Activated CD4-positive, alpha-beta memory T cell treated with anti-CD3 and anti-CD28 coated beads for 36 hours (primary cell): ENCODE measurements at places on chromosomes 4 and X. TPM values are rescaled to one million over a fixed set of nuclear protein-coding genes. Genes with fewer than 3 reads are reported as not detected.

GRCh38 chr4:182448281-182449151 is 205.3 kb downstream of the TENM3 start:
- DNase-seq: peak; percentile 37
- peaks cover 54% of the 10 kb centered on the region for H3K27me3 ChIP-seq
- H3K27ac ChIP-seq: no peak overlapping the region
- peaks cover 2% of the 10 kb centered on the region for H3K36me3 ChIP-seq
- H3K4me3 ChIP-seq: peak overlapping the region; percentile 53
- H3K4me1 ChIP-seq: peaks cover 15% of the 10 kb centered on the region

DNA sequence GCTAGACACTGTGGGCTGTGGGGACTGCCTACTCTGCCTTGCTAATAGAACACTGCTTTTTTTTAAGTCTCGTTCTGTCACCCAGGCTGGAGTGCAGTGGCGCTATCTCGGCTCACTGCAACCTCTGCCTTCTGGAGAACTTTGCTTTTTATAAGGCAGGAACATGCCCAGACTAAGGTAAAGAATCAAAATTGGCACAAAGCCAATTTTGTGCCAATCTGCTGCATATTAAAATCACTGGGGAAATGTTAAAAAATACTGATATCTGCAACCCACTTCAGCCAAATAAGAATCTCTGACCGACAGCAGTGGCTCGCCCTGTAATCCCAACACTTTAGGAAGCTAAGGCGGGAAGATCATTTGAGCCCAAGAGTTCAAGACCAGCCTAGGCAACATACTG is 36.5 kb upstream of the CEP135 start:
- peaks cover 4% of the 10 kb centered on the region for H3K4me1 ChIP-seq
- no peak overlapping the region for H3K4me3 ChIP-seq
- H3K27ac ChIP-seq: no peak overlapping the region
- no peaks in the 10 kb centered on the region for H3K36me3 ChIP-seq
- no peak for DNase-seq

DNA sequence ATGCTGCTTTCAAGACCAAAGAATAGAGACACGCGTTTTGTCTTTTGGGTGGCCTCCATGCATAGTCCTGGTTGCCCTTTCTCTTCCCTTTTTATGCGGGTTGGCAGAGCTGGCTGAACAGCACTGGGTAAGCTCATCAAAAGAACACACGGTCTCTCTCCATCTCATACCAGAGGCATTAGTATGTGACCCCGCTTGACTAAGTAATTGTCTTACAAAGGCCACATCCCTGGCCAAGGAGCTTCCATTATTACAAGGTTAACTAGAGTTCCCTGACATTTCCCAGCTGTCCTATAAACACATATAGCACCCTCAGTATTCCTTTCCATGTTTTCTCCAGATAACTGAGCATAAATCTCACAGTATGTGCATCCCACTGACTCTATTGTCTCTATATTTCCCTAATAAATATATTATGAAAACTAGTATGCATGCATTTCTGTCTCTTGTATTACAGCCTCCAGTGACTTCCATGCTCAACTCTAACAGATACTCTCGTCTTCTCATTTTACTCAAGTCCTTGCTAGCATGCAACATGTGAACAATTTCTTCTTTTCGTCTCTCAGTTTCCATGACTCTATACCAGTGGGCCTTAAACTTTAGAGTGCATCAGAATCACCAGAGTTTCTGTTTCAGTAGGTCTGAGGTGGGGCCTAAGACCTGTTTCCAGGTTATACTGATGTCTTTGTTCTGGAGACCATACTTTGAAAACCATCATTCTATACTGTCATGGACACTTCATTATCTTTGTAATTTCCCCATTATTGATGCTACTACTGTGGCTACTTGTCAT is 247.7 kb upstream of the ARSJ start:
- H3K27me3 ChIP-seq: no peaks in the 10 kb centered on the region
- no peak overlapping the region for H3K4me3 ChIP-seq

- no peaks in the 10 kb centered on the region for H3K27me3 ChIP-seq
- no peaks in the 10 kb centered on the region for H3K36me3 ChIP-seq
- no peaks in the 10 kb centered on the region for H3K4me1 ChIP-seq
- DNase-seq: no peak
- H3K27ac ChIP-seq: no peak overlapping the region
These were observed 590.7 kb upstream of the PITX2 start for GRCh38 chr4:111213531-111213930.

GRCh38 chr4:169293343-169294176 is 22.8 kb upstream of the SH3RF1 start:
- no peaks in the 10 kb centered on the region for H3K4me1 ChIP-seq
- H3K4me3 ChIP-seq: no peak overlapping the region
- no peaks in the 10 kb centered on the region for H3K36me3 ChIP-seq
- peaks cover 28% of the 10 kb centered on the region for H3K27me3 ChIP-seq
- DNase-seq: no peak

DNA sequence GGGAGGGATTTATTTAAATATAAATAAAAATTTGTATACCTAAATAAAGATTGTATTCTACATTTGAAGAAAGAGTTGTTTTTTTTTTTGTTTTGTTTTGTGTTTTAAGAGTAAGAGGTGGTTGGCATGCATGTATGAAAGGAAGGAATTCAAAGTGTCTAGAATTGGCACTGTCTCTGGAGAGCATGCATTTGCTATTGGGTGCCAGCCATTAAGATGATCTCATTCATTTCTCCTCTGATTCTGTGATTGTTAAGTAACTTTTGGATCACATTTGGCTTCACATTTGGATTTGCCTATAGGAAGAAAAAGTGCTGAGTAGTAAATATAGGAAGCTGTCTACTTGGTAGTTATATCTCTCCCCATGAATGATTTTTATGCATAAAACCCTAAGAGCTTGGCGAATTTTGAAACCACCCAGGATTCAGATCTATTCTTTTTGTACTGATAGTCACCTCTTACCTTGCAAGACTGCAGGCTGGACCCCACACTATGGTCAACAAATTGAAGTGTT is 7.8 kb upstream of the BOD1L1 start:
- H3K27ac ChIP-seq: no peak overlapping the region
- DNase-seq: no peak
- H3K27me3 ChIP-seq: peaks cover 14% of the 10 kb centered on the region
- no peaks in the 10 kb centered on the region for H3K4me1 ChIP-seq

DNA sequence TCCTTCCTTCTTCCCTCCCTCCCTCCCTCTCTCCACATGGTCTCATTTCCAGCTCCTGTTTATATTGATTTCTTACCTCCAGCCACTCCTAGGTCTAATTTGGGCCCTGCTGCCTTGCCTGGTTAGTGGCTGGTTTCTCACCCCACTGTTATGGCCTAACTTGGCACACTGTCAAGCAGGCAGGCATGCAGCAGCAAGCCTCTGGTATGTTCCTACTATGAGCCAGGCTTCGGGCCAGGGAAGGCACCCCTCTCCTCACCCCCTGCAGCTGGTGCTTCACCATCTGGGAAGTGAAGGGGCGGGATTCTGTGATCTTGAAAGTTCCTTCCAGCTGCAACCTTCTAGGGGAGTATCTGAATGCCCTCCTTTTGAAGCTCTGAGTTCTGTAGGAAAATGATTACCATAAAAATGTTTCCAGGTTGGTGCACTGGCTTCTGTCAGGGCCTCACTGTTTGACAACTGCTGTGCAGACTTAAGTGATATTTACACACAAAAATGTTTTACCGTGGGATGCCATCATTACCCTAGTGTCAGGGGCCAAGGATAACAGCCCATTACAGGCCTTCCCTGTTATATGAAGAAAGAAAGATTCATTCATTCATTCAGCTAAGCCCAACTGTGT is 10.1 kb upstream of the VMA21 start:
- DNase-seq: no peak
- no peaks in the 10 kb centered on the region for H3K36me3 ChIP-seq
- no peak overlapping the region for H3K27ac ChIP-seq
- peaks cover 7% of the 10 kb centered on the region for H3K4me1 ChIP-seq

Gene WAS
- total RNA-seq: 95.2 TPM

Gene ARX
- not detected for total RNA-seq
